Activated T-cell treated with anti-CD3 and anti-CD28 coated beads for 48 hours (primary cell): ENCODE measurements at places on chromosomes 2 and 18.

- DNase-seq: no peak
These were observed 117.3 kb upstream of the ZFP36L2 start for GRCh38 chr2:43343573-43344304.

- no peak for DNase-seq
These were observed 10.4 kb downstream of the HS6ST1 start for GRCh38 chr2:128308284-128308731.

DNA sequence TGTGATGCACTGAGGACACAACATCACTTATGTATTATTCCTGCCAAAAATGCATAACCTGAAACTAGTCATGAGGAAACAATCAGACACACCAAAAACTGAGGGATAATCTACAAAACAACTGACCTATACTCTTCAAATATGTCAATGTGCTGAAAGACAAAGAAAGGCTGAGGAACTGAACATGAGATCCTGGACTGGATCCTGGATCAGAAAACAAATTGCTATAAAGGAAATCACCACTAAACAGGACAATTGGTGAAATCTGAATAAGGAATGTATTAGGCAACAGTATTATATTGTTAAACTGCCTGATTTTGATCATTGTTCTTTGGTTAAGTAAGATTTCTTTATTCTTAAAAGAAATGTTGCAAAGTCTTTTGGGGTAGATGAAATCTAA lies 28.8 kb downstream of the CUL3 start:
- no peak for DNase-seq

DNA sequence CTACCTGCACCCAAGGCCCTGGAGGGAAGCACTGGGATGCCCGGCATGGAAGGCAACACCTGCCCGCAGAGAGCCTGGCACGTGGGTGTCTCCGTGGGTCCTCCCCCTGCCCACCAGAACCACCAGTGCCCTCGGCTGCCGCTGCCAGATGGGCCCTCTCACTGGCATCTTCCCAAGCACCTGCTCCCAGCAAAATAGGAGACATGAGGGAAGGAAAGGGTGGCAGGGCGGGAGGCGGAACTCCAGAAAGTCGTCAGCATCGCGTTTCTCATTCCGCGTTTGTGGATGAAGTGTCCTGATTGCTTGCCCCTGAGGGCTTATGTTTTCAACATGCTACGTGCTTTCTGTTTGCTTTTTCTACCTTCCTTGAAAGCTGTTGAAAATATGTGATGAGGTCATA lies 8.8 kb upstream of the SNTG2 start:
- DNase-seq: no peak

DNA sequence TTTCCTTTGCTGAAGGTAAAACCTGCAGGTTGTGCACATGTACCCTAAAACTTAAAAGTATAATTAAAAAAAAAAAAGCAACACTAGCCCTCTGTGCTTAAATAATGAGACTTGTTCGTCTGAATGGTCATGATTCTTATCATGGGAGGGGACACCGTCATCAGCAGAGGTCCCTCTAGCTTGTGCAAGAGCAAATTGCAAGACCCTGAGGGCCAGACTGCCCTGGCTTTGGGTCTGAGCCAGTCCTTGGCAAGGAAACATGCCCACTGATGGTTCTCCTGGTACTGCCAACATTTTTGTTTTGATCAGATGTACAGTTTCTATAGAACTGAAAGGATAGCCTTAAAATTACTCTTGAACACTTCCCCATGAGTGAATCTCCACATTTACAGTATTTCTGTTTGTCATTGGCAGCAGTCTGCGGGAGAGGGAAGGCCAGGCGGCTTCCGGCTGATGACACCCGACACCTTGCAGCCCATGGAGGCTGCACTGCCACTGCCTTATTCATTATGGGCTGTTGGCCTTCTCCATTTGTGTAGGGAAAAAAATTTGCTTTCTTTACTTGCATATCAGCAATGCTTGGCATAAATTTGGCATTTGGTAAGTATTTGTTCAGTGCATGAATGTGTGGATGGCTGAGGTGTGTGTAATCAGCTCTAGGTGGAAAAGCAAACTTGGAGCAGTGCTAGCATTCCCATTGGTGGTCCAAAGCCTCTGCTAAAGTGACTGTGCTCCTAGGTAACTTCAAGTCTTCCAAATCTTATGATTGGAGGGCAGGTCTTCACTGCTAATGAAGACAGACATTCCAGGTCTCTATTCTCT lies 161.6 kb upstream of the ALKAL2 start:
- no peak for DNase-seq

- DNase-seq: no peak
These were observed 51.8 kb downstream of the KCNG2 start for GRCh38 chr18:79849328-79850207.

GRCh38 chr18:57754577-57755338 lies 48.4 kb downstream of the ATP8B1 start:
- DNase-seq: no peak

- no peak for DNase-seq
These were observed 5.2 kb downstream of the PFN4 start for GRCh38 chr2:24117902-24118301.

- no peak for DNase-seq
These were observed 2.4 kb upstream of the RBM45 start for GRCh38 chr2:178109813-178110212.
